MM.1S (cell line): ENCODE measurements at places on chromosomes 3 and 15.

DNA sequence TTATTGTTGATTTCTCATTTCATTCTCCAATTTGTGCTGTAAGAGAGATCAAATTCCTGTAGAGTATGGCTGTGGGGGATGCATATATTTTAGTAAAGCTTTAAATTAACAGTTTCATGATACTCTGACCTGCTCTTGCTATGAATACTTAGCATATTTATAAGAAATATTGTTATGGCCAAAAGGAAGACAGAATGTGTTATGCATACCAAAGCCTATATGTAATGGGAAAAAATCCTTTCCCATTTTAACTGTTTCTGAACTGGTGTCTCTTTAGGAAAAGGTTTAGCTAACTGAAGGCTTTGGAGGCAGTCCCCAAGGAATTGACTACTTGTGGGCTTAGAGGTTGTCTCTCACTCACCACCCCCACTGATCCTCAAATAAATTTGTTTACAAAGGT lies 59.2 kb downstream of the CADPS start:
- H3K4me3 ChIP-seq = no peak overlapping the region
- DNase-seq = no peak
- H3K27ac ChIP-seq = no peak overlapping the region

DNA sequence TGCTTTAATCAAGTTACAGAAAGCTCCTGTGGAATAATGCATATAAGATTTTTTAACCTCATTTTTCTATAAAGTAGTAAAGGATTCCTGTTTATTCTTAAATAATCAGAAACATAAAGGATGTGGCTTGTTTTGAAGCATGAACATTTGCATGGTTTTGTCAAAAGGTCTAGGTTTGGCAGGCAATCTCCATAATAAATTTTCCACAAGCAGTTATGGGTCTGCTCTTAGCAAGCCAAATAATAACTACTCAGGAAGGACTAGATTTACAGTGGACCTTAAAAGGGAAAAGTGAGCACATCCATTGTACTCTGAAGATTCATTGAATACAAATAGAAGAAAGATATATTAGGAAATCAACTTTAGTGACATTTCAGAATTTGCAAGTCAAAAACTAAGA lies 407.3 kb upstream of the CBLB start:
- no peak for DNase-seq
- no peaks in the 10 kb centered on the region for H3K27me3 ChIP-seq
- H3K4me3 ChIP-seq = no peak overlapping the region
- H3K36me3 ChIP-seq = no peaks in the 10 kb centered on the region
- no peaks in the 10 kb centered on the region for H3K4me1 ChIP-seq

- no peak for DNase-seq
- H3K4me3 ChIP-seq = no peak within 1 kb of the TSS
- H3K36me3 ChIP-seq = no peaks in the 10 kb centered on the region
These were observed at the start of gene HCN4 for GRCh38 chr15:73368301-73369136. TSS of gene HCN4 (minus strand) at chr15:73368958. CDS start at chr15:73368270, 688 bp downstream.

DNA sequence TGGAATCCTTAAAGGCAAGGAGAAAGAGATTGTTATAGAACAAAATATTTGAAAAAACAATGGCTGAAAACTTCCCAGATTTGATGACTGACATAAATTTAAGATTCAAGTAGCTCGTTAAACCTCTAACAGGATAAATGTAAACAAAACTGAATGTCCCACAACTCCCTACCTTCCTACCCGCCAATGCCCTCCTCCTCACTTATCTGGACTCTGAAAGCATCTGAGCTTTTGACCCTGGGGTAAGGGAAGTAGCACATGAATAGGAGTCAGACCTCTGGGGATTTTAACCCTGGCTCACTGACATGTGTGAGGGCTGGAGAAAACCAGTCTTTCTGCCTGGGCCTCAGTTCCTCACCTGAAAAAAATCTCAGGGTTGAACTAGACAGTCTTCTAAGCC lies 26.9 kb downstream of the CYP19A1 start:
- H3K27ac ChIP-seq = no peak overlapping the region
- peaks cover 7% of the 10 kb centered on the region; the same call in 1 of the 2 replicates for H3K4me1 ChIP-seq
- no peaks in the 10 kb centered on the region for H3K27me3 ChIP-seq
- H3K36me3 ChIP-seq = no peaks in the 10 kb centered on the region
- DNase-seq = no peak

- H3K4me3 ChIP-seq = no peak overlapping the region
- H3K27me3 ChIP-seq = peaks cover 8% of the 10 kb centered on the region; the same call in 1 of the 2 replicates
- H3K4me1 ChIP-seq = no peaks in the 10 kb centered on the region
- H3K27ac ChIP-seq = no peak overlapping the region
- DNase-seq = no peak
These were observed 9.5 kb downstream of the CYP19A1 start for GRCh38 chr15:51328926-51329325.

- no peak for DNase-seq
- H3K27me3 ChIP-seq = no peaks in the 10 kb centered on the region
- no peak overlapping the region for H3K4me3 ChIP-seq
These were observed 55.5 kb upstream of the MBNL1 start for GRCh38 chr3:152213203-152213602.

DNA sequence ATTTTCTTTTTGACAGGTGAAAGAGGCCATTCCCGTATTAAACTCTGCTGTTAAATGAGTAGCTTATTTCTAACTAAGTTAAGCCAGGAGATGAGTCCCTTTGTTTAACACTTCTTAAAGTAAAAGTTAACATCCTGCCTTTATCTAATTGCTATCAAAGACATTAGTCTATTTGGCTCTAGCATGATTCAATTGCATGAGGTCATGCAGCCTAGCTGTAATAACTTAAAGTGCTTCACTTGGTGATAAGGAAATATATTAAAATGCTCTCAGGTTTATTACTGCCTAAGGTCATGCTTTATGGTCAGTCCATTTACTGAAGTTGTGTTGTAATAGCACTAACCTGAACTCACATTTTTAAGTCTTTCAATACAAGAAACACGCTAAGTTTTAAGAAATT lies 82.3 kb upstream of the MLF1 start:
- H3K27ac ChIP-seq = no peak overlapping the region
- no peaks in the 10 kb centered on the region for H3K27me3 ChIP-seq
- DNase-seq = no peak
- H3K36me3 ChIP-seq = no peaks in the 10 kb centered on the region
- no peak overlapping the region for H3K4me3 ChIP-seq

- 0 out of 2 replicates have a peak, but pooled peaks cover 8% of the 10 kb centered on the region for H3K27me3 ChIP-seq
- H3K4me3 ChIP-seq = peak overlapping the region; percentile 76
- peak overlapping the region; percentile 35; the same call in 1 of the 2 replicates for H3K27ac ChIP-seq
- H3K4me1 ChIP-seq = peaks cover 5% of the 10 kb centered on the region; the same call in 1 of the 2 replicates
- peak; percentile 88 for DNase-seq
These were observed 3.3 kb upstream of the NR2F2 start for GRCh38 chr15:96327155-96327741.

GRCh38 chr3:58952128-58952917 lies 97.5 kb downstream of the CFAP20DC start:
- H3K4me3 ChIP-seq = no peak overlapping the region
- no peaks in the 10 kb centered on the region for H3K4me1 ChIP-seq
- H3K36me3 ChIP-seq = no peaks in the 10 kb centered on the region

DNA sequence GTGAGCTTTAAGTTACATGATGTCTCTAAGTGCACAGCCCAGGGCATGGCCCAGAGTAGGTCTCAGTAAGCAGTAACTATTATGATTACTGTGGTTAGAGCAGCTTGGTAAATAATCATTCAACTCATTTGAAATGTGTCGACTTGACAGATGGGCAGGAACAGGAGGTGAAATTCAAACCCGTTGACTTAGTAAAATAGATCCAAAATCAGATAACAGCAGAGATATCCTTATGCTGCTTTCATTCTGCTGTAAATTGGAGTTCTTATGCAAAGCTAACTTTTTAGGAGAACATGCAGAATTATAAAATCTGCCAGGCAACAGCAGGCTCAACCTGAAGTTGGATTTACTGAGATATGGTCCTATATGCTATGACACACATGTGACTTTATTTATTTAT lies 118.7 kb upstream of the KLHL25 start:
- no peak overlapping the region for H3K27ac ChIP-seq
- no peak for DNase-seq
- no peaks in the 10 kb centered on the region for H3K27me3 ChIP-seq
- no peaks in the 10 kb centered on the region for H3K4me1 ChIP-seq
- no peak overlapping the region for H3K4me3 ChIP-seq

DNA sequence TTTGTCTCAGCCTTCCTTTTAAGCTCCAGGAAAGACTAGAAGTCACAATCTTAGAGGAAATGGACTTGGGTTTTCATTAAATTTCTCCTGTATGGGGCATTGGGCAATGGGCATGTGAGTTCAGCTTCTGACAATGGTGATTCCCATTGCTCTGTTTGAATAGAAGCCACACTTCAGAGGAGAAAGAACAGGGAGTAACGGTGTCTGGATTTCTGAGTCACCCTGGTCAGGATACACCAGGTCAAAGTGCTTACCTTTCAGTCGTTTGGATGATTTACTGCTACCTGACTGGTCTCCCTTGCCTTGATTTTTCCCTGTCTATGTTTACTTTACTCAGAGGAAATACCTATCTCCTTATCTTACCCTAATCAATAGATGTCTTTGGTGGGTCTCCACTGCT lies 111.7 kb upstream of the VEPH1 start:
- no peaks in the 10 kb centered on the region for H3K4me1 ChIP-seq
- no peak overlapping the region for H3K27ac ChIP-seq
- DNase-seq = no peak
- no peaks in the 10 kb centered on the region for H3K27me3 ChIP-seq
- no peak overlapping the region for H3K4me3 ChIP-seq
- H3K36me3 ChIP-seq = no peaks in the 10 kb centered on the region

DNA sequence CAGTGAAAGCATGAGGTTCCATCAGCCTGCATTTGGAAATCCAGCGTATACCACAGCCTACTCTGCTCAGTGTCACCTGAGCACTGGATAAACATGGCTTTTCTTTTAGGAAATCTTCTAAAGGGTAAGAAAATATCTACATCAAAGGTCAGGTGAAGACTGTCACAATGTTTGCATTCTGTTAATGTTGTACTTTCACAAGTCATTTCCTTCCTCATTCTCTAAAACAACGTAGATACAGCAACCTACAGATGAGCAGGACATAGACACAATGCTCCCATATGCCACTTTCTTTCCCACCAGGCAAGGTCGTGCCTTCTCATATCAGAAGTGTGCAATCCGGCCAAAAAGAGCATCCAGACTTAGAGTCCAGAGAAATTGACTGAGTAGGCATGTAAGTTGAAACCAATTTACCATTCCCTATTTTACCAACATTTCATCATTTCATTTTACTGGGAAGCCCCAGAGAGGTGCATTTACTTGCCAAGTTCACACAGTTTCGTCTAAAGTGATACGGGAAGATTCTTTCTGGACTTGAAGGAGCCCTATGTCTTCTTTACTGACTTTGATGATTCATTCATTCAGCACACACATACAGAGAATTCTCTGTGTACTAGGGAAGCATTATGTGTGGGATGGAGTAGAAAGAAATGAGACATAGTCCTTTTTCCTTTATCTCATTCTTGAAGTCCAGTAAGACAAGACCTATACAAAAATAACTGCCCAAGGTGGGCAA lies 30.6 kb upstream of the LPP start:
- no peak overlapping the region for H3K27ac ChIP-seq
- H3K27me3 ChIP-seq = no peaks in the 10 kb centered on the region
- H3K4me1 ChIP-seq = 0 out of 2 replicates have a peak, but pooled peaks cover 8% of the 10 kb centered on the region
- no peaks in the 10 kb centered on the region for H3K36me3 ChIP-seq

DNA sequence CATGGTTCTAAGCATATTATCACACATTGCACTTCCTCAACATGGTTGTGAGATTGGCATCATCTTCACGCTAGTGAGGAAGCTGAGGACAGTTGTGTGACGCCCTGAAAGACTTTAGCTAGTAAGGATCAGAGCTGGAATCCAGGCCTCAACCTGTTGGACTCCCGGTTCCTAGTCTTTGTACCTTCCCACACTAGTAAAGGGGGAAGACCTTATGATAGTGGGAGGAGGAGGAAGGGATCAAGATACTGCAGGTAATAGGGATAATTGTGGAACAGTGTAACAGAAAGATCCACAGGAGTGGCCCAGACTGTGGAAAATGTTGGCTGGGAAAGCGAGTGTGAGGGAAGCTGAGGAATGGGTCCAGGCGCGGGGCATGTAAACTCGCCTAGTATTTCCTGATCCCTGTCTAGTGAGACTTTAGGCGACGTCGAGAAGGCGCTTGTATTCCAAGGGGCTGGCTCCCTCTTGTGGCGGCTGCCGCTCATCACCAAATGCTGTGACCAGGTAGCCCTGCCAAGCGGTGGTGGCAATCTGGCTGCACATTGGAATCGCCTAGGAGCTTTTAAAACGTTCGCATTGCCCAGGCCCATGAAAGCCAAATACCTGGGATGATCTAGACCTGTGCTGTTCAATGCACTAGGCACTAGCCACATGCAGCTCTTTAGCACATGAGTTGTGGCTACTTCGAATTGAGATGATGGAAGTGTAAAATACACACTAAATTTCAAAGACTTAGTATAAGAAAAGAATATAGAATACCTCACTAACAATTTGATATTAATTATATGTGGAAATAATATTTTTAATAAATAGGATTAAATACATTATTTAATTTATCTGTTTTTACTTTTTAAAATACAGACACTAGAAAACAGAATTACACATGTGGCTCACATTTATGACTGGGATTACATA lies 38.8 kb upstream of the CLDN18 start:
- H3K27me3 ChIP-seq = no peaks in the 10 kb centered on the region
- H3K27ac ChIP-seq = no peak overlapping the region
- H3K4me3 ChIP-seq = no peak overlapping the region
- no peaks in the 10 kb centered on the region for H3K4me1 ChIP-seq

GRCh38 chr3:195751560-195751959 lies 30.8 kb downstream of the MUC20 start:
- H3K27me3 ChIP-seq = peaks cover 20% of the 10 kb centered on the region; the same call in 1 of the 2 replicates
- no peaks in the 10 kb centered on the region for H3K36me3 ChIP-seq
- DNase-seq = no peak
- peaks cover 6% of the 10 kb centered on the region for H3K4me1 ChIP-seq
- H3K27ac ChIP-seq = no peak overlapping the region

GRCh38 chr3:80688814-80689213 lies 921.0 kb upstream of the ROBO1 start:
- H3K4me1 ChIP-seq = no peaks in the 10 kb centered on the region
- no peaks in the 10 kb centered on the region for H3K36me3 ChIP-seq
- peak; percentile 19 for DNase-seq
- no peaks in the 10 kb centered on the region for H3K27me3 ChIP-seq

GRCh38 chr15:70093481-70094319 lies 4.0 kb downstream of the TLE3 start:
- no peak for DNase-seq
- H3K4me3 ChIP-seq = peak overlapping the region; percentile 80; the same call in 1 of the 2 replicates
- no peak overlapping the region for H3K27ac ChIP-seq
- no peaks in the 10 kb centered on the region; the same call in none of the 2 replicates for H3K36me3 ChIP-seq
- H3K4me1 ChIP-seq = peaks cover 32% of the 10 kb centered on the region

- H3K27ac ChIP-seq = peak overlapping the region; percentile 70; the same call in 1 of the 2 replicates
- H3K36me3 ChIP-seq = peaks cover 24% of the 10 kb centered on the region
- peak overlapping the region; percentile 66 for H3K4me3 ChIP-seq
- peaks cover 30% of the 10 kb centered on the region for H3K4me1 ChIP-seq
- no peaks in the 10 kb centered on the region for H3K27me3 ChIP-seq
- DNase-seq = no peak
These were observed 846 bp upstream of the POLG start for GRCh38 chr15:89335298-89336041.

- H3K27ac ChIP-seq = no peak overlapping the region
- H3K27me3 ChIP-seq = no peaks in the 10 kb centered on the region
- no peaks in the 10 kb centered on the region for H3K4me1 ChIP-seq
- no peak for DNase-seq
- no peaks in the 10 kb centered on the region for H3K36me3 ChIP-seq
- no peak overlapping the region for H3K4me3 ChIP-seq
These were observed 501.3 kb upstream of the TPRG1 start for GRCh38 chr3:188670446-188670845.

- no peaks in the 10 kb centered on the region for H3K36me3 ChIP-seq
- no peak overlapping the region for H3K4me3 ChIP-seq
- H3K27ac ChIP-seq = no peak overlapping the region
- DNase-seq = no peak
- peaks cover 59% of the 10 kb centered on the region for H3K27me3 ChIP-seq
These were observed 16.3 kb downstream of the CACNA2D2 start for GRCh38 chr3:50487181-50487580.
